ENCODE measurements at places on chromosomes 7 and 10. TPM values are rescaled to one million over a fixed set of nuclear protein-coding genes. Genes with fewer than 3 reads are reported as not detected.
A peak's percentile ranks its signal among the peaks of the same experiment; 100 is the strongest.

Gene EVX1
- not detected for total RNA-seq

Gene GRID2IP
- 0.51 TPM for total RNA-seq

Gene SAP25
- total RNA-seq, result 3.2 TPM

Gene GPR141
- not detected for total RNA-seq

- no peaks in the 10 kb centered on the region for H3K36me3 ChIP-seq
- no peak for DNase-seq
- no peak overlapping the region for H3K27ac ChIP-seq
- H3K4me1 ChIP-seq, result peaks cover 4% of the 10 kb centered on the region
Measured at GRCh38 chr7:132410861-132411541, 165.3 kb downstream of the PLXNA4 start.

DNA sequence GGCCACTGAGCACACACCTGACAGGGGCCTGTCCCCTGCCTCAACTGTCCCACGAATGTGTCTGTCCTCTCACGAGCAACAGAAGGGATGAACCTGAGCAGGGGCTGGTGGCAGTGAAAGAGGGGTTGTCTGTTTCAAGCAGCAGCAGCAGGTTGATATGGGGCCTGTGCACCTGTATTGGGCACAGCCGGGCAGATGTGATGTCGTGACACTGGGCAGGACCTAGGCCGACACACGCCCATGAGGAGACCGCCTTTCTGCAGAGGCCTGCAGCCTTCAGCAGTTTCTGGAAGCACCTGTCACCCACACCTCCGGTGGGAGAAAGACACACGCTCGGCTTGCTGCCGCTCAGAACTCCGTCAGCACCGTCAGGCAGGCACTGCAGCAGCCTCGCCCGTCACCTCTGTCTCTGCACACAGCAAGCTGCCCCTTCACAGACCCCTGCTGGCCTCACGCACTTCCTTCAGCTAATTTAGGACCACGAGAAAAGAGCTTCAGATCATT is 48.5 kb downstream of the AMZ1 start:
- no peak overlapping the region for H3K4me3 ChIP-seq
- peaks cover 12% of the 10 kb centered on the region for H3K4me1 ChIP-seq
- DNase-seq, result peak; percentile 21
- no peaks in the 10 kb centered on the region for H3K27me3 ChIP-seq

GRCh38 chr10:130636313-130636930 is 500.2 kb downstream of the GLRX3 start:
- no peaks in the 10 kb centered on the region for H3K36me3 ChIP-seq
- H3K4me1 ChIP-seq, result no peaks in the 10 kb centered on the region
- DNase-seq, result no peak
- no peaks in the 10 kb centered on the region for H3K27me3 ChIP-seq
- no peak overlapping the region for H3K4me3 ChIP-seq

DNA sequence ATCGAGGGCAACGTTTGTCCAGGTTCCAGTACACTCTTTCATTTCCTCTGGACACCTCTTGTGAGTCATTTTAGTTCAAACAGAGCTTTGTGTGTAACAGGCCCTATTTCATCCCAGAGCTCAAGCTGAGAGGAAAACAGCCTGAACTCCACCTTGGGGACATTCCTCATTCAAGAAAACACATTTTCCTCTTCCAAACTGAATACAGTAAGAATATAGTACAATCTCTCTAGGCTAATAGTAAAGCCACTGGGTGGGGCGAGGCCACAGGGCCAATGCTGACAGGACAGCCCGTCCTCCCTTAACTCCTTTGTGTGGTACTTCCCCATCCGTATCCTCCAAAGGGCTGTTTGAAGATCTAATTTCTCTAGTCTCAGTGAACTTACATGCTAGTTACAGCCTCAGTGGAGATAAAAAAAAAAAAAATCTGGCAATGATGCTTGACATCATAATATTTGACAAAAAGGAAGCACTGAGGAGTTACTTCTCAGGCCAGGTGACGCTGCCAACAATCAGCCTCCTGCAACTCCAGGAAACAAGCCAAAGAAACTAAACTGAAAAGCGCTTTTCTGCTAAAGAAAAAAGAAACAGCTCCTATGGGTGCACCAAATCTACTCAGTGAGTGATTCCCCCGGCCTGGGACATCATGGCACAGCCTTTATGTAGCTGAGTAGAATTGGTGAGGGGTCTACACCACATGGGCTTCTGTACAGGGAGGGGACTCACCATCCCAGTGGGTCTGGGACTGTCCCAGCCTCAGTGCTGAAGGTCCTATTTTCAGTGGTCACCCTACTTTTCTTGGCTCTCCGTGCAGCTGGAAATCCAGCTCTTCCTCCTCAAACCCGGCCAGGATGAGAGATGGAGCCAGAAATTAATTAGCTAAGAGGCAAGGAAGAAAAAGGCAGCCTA is 238.2 kb upstream of the NEBL start:
- H3K4me1 ChIP-seq, result no peaks in the 10 kb centered on the region
- DNase-seq, result no peak
- H3K27me3 ChIP-seq, result no peaks in the 10 kb centered on the region
- H3K4me3 ChIP-seq, result no peak overlapping the region

GRCh38 chr7:134693256-134693655 is 46.6 kb downstream of the BPGM start:
- H3K27ac ChIP-seq, result peak overlapping the region; percentile 62
- peaks cover 28% of the 10 kb centered on the region for H3K4me1 ChIP-seq
- peak; percentile 78 for DNase-seq
- H3K36me3 ChIP-seq, result no peaks in the 10 kb centered on the region
- no peaks in the 10 kb centered on the region for H3K27me3 ChIP-seq

GRCh38 chr10:94274142-94274787 is 88.5 kb downstream of the NOC3L start:
- no peaks in the 10 kb centered on the region for H3K36me3 ChIP-seq
- no peaks in the 10 kb centered on the region for H3K27me3 ChIP-seq
- H3K4me1 ChIP-seq, result peaks cover 8% of the 10 kb centered on the region
- H3K27ac ChIP-seq, result no peak overlapping the region

GRCh38 chr7:158107806-158108205 is 479.8 kb downstream of the PTPRN2 start:
- no peak overlapping the region for H3K27ac ChIP-seq
- H3K4me3 ChIP-seq, result no peak overlapping the region
- no peak for DNase-seq
- no peaks in the 10 kb centered on the region for H3K4me1 ChIP-seq

- no peak overlapping the region for H3K4me3 ChIP-seq
- H3K27ac ChIP-seq, result no peak overlapping the region
- no peak for DNase-seq
- no peaks in the 10 kb centered on the region for H3K36me3 ChIP-seq
- no peaks in the 10 kb centered on the region for H3K4me1 ChIP-seq
Measured at GRCh38 chr7:150722431-150722931, 6.1 kb downstream of the GIMAP1 start.

GRCh38 chr7:6637544-6638229 is 569 bp downstream of the ZNF316 start:
- no peak overlapping the region for H3K27ac ChIP-seq
- no peaks in the 10 kb centered on the region for H3K27me3 ChIP-seq
- no peak for DNase-seq
- no peaks in the 10 kb centered on the region for H3K36me3 ChIP-seq

DNA sequence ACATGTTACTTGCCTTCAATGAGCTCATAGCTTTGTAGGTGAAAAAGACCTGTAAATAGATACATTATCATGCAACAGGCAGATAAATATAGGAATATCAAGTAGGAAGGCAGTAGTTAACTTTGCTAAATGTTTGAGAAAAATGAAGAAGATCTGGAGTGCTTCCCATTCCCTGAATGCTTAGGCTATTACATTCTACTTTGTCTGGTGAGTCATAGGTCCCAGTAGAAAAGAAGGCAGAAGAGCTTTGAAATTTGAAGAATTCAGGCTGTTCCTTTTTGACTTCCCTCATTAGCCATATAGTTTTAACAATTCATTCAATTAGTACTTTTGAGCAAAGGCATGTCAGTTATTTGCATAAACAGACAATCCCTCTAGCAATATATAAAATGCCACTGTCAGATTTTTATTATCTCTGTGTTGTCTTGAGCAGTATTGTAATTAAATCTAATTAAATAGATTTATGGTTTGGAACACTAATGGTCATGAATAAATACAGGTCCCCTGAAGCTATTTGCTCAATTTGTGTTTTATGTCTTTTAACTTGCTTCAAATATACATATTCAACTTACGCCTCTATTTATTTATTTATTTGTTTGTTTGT is 875.0 kb downstream of the REEP3 start:
- no peak overlapping the region for H3K4me3 ChIP-seq
- H3K27ac ChIP-seq, result no peak overlapping the region
- H3K4me1 ChIP-seq, result no peaks in the 10 kb centered on the region
- H3K27me3 ChIP-seq, result no peaks in the 10 kb centered on the region

DNA sequence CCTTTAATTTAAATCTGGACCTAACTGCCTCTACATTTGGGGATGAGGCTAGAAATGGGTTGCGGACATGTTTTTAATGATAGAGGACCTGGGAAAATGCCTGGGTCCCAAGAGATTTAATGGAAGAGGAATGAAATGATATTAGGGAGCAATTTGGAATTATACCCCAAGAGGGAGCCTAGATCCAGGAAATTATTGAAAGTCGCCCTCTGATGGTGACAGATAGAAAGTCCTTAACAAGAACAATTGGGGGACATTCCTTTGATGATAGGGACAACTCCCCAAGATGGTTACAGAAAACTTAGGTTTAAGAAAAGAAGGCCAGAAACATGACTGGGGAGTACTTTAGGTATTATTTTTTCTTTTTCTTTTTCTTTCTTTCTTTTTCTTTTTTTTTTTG is 9.5 kb upstream of the TSGA13 start:
- DNase-seq, result no peak
- no peaks in the 10 kb centered on the region for H3K27me3 ChIP-seq
- no peaks in the 10 kb centered on the region for H3K4me1 ChIP-seq
- no peak overlapping the region for H3K27ac ChIP-seq
- no peak overlapping the region for H3K4me3 ChIP-seq
- no peaks in the 10 kb centered on the region for H3K36me3 ChIP-seq

GRCh38 chr10:1465418-1465911 is 271.9 kb downstream of the ADARB2 start:
- H3K4me1 ChIP-seq, result no peaks in the 10 kb centered on the region
- H3K4me3 ChIP-seq, result no peak overlapping the region
- H3K27ac ChIP-seq, result no peak overlapping the region
- H3K36me3 ChIP-seq, result no peaks in the 10 kb centered on the region
- DNase-seq, result no peak

- no peaks in the 10 kb centered on the region for H3K27me3 ChIP-seq
- H3K4me3 ChIP-seq, result no peak overlapping the region
- no peak overlapping the region for H3K27ac ChIP-seq
- H3K4me1 ChIP-seq, result no peaks in the 10 kb centered on the region
- H3K36me3 ChIP-seq, result no peaks in the 10 kb centered on the region
- DNase-seq, result no peak
Measured at GRCh38 chr7:13099154-13099795, 411.8 kb downstream of the ARL4A start.

All from ovary (tissue), 10 donors.